ENCODE measurements at places on chromosomes 6 and 20.

DNA sequence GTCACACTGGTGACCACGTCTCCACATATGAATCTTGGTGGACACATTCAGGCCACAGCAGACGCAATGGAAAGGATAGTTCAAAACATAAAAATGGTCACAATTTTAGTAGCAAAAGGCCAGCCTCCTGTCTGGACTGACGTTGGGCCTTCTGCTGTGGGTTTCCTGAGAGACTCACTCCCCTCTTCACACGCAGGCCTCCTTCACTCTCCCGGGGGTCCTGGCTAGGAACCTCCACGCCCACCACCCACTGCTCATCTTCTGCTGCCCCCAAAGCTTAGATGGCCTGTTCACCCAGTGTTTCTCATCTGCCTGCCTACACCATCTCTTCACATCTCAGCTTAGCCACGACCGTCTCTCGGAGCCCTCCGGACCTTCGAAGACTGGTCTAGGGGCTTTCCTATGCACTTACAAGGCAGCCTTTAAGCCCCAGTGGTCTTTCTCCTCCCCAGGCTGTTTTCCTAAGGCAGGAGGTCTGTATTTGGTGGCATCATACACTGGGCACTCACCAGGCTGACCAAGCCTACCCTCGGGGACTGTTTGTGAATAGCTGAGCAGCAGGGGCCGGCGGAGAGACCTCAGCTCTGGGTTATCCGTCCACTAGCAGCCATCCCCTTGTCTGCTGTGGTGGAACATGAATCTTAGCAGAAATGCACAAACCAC is 46.6 kb upstream of the AFDN start:
- no peak for ATAC-seq

GRCh38 chr6:143762126-143762525 is 81.0 kb upstream of the LTV1 start:
- ATAC-seq = no peak

DNA sequence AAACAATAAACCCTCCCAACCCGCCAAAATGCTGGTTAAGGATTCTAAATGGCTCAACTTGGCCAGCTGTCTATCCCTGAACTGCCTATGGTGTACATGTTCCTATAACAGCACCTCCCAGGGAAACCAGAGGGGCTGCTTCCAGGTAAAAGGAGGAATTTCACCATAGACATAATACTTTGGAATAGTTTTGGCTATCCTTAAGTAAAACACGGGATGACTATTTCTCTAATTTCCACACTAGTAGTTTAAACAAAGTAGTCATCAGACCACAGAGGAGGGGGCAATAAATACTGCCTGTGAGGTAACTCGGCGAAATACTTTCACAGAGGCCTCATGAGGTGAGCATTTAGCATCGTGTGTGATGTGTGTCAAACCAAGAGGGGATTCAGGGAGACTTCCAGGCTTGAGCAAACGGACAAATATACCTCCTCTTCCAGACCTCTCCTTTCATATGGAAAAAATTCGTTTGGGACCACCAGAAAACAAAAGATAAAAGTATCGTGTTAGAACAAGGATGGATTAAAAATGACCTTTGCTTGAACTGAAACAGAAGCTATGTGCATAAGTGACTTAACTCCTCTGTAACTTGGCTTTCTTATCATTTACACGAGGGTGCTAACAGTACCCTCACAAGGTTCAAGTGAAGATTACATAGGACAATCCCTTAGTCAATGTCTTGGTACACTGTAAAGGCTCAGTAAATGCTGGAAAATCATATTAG is 1.0 kb upstream of the XRN2 start:
- no peak for ATAC-seq

GRCh38 chr6:36387440-36388303 is at the start of gene ETV7:
Gene ETV7 (minus strand): TSS chr6:36387669. CDS start chr6:36387541, 128 bp downstream.
- peak; percentile 59 for ATAC-seq

DNA sequence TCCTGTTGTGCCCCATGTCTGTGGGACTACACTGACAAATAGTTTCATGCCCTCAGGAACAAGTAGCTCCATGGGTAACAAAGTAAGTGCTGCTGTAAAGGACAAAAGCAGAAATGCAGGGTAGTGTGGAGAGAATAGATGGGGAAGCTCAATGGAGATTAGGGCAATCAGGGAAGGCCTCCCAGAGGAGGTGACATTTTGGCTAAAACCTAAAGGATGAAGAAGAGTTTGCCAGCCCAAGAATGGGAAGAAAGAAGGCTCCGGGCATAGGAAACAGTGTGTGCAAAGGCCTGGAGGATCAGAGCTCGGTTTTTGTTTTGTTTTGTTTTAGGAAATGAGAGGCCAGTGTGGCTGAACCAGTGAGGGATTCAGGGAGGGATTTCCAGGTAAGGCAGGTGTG is 43.6 kb upstream of the FAM83D start:
- ATAC-seq = no peak

DNA sequence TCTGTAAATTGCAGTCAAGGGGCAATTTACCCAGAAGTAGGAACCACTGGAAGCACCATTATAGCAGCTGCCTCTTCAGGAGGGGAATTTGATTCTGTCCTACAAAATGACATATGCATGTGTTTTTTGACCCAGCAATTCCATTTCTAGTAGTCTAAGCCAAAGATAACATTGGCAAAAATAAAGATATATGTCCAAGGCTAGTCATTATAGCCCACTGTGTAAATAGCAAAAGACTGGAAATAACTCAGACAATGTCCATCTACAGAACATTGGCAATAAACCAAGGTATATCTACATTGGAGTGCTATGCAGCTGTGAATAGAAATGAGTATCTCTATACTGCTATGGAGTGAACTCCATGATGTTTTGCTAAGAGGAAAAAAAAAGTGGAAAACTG is 12.5 kb upstream of the PANK2 start:
- no peak for ATAC-seq

DNA sequence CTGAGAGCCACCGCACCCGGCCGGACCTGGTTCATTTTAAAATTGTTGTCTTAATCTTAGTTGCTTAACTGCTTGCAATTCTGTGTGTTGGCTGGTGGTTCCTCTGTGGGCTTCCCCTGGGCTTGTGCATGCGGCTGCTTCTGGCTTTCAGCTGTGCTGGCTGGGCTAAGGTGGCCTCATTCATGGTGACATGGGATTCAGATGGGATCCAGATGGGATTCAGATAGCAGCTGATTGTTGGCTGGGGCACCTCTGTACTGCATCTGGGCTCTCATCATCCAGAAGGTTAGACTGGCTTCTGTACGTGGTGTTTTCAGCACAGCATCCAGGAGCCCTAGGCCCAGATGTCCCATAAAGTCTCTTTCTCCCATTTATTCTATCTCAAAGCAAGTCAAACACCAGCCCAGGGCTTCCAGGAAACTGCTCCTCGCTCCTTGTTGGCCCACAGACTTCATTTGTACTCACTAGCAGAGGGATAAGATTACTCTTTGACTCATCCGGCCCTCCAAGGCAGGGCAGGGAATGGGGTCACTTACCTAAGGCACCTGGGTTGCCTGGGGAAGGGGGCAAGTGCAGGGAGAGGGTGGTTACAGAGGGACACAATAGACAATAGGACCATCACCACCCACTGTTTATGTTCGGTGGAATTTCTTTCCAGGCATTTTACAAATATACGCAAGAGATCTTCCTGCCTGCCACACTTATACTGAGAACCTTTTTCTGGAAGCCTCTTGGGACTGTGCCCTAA is 10.2 kb upstream of the PEDS1 start:
- no peak for ATAC-seq

GRCh38 chr20:47849596-47849995 is 64.3 kb upstream of the SULF2 start:
- no peak for ATAC-seq

GRCh38 chr6:152566103-152566875 is 70.9 kb downstream of the SYNE1 start:
- ATAC-seq = no peak

GRCh38 chr6:132746048-132746447 is 11.7 kb downstream of the VNN2 start:
- no peak for ATAC-seq

- ATAC-seq = no peak
These were observed 38.3 kb upstream of the PDYN start for GRCh38 chr20:2032168-2032567.

- ATAC-seq = no peak
These were observed 243.6 kb downstream of the TTLL2 start for GRCh38 chr6:167568407-167569024.

DNA sequence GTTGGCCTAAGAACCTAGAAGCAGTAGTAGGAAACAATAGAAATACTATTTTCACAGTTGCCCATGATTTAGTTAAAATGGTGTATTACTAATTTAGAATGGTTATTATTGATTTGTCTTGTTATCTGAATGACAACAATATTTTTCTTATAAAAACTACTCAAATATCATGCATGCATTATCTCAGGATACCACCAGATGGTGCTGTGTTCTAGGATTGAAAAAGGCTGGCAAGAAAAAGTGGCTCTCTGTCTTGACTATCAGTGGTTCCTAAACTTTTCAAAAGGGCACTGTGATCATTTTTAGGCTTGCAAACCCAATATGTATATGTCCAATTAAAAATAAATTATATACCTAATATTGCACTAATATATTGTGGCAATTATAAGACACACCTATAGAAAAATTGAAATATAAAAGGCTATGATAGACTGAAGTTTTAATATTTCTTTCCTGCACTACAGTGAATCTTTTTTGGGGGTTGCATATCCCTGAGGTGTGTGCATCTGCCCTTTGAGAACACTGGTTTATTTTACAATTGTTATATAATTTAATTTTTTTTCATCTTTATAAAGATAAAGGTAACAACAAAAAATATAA is 131.7 kb upstream of the MLIP start:
- ATAC-seq = no peak
